ENCODE measurements at places on chromosomes 13 and 19. TPM values are rescaled to one million over a fixed set of nuclear protein-coding genes. Genes with fewer than 3 reads are reported as not detected.

The OLFM2 gene
- 0.21 TPM for polyA plus RNA-seq

The SELENOV gene
- not detected for polyA plus RNA-seq

The SCN1B gene
- not detected for polyA plus RNA-seq

The NHLRC3 gene
- polyA plus RNA-seq = 4.8 TPM

The LENG9 gene
- not detected for polyA plus RNA-seq

Data from IgD-negative memory B cell (primary cell).